NCI-H2081 (cell line): ENCODE measurements at places on chromosomes 6 and 20.

DNA sequence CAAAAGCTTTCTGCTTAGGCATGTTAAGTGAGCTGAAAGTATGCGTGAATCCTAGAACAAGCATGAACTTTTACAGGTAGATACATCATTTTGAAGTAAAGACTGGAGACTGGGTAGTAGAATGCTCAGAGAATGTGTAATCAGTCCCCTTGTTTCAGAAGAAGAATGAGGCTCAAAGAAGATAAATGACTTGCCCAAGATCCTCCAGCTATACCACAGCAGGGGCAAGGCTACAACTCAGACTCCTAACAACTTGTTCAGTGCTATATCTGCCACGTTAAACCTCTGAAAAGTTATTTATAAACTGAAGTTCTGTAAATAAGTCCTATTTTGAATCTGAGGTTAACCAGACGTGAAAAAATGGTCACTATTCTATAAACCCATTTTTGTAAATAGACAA lies 2.9 kb downstream of the RIPOR2 start:
- DNase-seq, result no peak

GRCh38 chr20:11017446-11017845 lies 343.6 kb upstream of the JAG1 start:
- DNase-seq, result no peak

GRCh38 chr6:30935018-30935417 lies 3.0 kb upstream of the SFTA2 start:
- no peak for DNase-seq

DNA sequence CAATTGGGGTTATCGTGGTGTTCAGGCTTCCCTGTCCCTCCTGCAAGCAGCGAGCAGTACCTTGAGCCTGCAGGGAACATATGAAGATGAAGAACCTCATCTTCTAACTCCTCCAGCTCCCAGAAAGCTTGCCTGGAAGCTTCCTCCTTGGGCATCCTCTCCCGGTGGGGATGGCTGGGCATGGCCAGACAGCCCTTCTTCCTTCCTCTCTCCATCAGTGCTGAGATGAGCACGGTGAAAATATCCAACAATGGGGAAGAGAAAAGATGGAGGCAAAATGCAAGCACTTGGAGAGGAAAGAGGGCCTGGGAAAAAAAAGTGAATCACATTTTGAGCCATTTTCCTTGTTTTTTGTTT lies 107.7 kb upstream of the FOXA2 start:
- DNase-seq, result no peak

GRCh38 chr6:150249261-150249660 lies 106.4 kb downstream of the PPP1R14C start:
- no peak for DNase-seq

GRCh38 chr6:2797564-2798031 lies 32.4 kb downstream of the WRNIP1 start:
- no peak for DNase-seq

- no peak for DNase-seq
Measured at GRCh38 chr6:159062564-159062945, 17.8 kb upstream of the TAGAP start.

GRCh38 chr6:111796310-111796918 lies 76.8 kb downstream of the FYN start:
- no peak for DNase-seq

DNA sequence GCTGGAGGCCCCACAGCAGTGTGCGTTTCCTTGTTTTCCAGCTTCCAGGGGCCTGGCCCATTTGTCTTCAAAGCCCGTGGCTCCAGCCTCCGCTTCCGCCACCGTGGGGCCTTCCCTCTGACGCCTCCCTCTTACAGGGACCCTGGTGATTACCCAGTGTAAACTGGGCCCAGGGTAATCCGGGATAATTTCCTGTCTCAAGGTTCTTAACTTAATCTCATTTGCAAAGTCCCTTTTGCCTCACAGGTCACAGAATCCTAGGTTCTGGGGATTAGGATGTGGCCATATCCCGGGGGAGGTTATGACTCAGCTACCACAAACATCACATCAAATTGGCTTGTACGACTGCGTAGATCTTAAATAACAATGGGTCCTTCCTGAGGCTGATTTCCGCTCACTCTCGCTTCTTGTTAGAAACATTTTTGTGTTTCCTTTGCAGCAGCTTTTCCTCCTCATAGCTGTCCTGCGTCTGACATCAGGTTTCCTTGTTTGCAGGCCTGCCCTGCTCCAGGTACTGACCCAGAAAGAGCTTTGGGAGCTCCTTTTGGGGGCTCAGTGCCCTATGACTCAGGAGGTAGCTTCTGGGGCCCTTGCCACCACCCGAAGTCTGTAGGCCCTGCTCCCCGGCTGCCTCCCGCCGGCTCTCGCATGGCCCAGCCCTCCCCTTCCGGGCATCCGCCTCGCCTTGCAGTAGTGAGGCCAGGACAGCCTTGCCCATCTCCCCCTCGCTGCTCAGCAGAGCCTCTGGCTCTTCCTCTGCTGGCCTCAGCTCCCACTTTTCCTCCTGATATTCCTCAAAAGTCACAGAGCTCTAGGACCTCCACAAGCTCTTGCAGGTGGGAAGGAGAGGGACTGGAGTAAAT lies 100.5 kb downstream of the ERMARD start:
- DNase-seq, result no peak

GRCh38 chr6:135875446-135875845 lies 23.9 kb downstream of the PDE7B start:
- no peak for DNase-seq

DNA sequence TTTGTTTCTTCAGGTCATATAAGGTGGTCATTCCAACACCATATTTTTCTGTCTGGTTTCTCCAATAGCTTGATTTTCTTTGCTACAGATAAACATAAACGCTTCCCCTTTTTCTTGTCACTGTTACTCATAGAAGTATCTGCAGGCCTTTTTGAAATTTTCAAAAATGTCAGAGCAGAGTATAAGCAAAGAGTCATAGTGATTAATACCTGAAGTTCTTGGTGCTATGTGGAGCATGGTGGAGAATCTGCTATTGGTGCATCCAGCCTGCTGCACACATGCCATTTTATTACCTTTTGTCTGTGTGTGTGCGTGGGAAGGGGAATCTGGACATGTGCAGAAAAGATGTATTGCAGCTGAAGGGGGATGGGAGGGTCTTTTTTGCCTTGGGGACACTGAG lies 19.7 kb downstream of the STX11 start:
- no peak for DNase-seq

DNA sequence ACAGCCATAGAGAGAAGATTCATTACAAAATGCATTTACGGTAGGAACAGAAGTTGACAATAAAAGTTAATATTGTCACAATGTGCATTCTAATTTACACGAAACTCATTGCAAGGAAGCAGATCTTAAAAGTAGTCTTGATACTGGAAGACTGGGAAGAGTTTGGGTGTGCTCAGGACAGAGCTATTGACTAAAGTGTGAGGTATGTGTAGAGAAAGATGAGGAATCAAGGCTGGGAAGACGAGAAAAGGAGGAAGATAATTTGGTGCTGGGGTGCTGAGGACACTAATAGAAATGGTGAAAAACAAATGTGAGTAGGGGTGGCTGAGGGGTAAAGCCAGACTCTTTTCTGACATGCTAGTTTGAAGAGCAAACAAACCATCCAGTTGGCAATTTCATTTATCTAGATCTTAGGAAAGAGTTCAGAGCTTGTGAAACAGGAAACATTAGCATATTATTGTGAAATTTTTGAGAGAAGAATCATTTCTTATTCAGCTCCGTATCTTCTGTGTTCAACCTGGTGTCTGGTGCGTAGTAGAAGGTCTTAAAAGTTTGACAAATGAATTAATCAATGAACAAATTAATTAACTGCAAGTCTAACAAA lies 72.7 kb downstream of the ELOVL4 start:
- DNase-seq, result no peak

DNA sequence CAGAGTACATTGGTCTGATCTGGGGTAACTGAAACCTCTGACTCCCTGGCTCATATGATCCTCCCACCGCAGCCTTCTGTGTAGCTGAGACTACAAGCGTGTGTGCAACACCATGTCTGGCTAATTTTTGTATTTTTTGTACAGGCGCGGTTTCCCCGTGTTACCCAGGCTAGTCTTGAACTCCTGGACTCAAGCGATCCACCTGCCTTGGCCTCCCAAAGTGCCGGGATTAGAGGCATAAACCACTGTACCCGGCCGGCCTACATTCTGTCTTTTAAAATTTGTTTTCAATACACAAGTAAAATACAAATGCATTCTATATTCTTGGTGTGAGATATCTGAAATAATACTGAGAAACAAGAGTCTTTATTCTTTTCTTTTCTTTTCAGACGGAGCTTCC lies 1.7 kb upstream of the CBFA2T2 start:
- DNase-seq, result no peak

DNA sequence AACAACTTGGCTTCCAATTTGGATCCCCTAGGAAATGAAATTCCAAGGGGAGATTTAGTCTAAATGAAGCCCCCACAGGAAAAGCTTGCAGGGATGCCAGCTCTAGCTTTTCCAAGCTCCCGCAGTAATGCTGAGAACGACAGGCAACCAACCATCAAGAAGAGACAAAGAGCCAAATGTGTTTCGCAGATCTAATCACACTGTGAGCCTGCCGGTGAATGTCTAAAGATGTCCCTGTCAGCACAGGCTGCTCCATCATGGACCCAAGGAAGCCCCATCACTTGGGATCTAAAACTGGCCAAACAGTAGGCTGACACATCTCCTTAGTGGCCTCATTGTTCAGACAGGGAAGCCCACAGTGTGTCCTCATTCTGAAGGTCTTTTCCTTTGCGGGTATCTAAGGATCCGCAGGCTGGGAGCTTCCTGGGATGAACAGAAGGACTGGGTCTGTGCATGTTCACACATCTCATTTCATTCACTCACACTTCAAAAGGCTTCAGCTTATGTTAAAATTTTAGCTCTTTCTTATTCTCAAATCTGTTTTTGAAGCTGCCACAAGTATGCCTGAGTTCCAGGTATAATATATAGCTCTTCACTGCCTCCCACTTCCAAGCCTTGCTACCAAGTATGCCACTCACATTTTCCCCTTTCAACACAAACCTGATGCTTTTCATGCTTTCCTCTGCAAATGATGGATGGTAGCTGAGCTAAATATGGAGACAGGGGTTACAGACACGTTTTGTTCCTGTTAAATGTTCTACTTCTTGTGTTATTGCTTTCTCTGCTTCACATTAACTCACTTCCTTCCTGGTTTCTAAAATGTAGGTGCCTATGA lies 229.8 kb downstream of the HIVEP2 start:
- DNase-seq, result no peak

DNA sequence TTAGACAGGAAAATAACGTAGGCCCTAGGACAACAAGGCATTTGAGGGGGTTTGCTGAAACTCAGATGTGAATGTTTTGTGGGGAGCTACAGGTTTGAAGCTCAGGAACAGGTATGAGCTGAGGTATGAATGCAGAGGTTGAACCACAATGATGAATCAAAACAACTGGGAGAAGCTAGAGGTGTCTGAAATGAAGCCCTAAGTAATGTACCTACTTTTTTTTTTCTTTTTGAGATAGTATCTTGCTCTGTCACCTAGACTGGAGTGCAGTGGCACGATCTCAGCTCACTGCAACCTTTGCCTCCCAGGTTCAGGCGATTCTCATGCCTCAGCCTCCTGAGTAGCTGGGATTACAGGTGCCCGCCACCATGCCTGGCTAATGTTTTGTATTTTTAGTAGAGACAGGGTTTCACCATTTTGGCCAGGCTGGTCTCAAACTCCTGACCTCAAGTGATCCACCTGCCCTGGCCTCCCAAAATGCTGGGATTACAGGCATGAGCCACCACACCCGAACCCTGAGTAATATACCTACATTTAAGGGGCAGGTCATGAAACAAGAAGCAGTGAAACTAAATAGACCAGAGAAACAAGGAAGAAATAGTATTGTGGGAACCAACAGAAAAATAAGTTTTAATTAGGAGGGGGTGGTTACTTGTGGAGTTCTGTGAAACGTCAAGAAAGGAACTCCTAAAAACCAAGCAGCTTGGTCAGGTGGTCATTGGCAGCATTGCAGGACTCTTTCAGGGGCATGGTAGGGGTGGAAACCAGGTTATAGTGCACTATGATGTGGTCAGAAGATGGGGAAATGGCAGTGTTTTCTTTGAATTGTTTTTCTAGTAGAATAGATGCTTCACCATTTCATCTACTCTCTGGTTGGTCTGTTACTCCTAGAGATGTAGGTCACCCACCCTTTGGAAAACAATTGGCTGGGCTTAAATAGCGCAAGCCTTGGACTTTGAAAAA lies 138.1 kb downstream of the CD164 start:
- DNase-seq, result no peak

GRCh38 chr6:122791310-122791679 lies 2.2 kb downstream of the SMPDL3A start:
- no peak for DNase-seq

DNA sequence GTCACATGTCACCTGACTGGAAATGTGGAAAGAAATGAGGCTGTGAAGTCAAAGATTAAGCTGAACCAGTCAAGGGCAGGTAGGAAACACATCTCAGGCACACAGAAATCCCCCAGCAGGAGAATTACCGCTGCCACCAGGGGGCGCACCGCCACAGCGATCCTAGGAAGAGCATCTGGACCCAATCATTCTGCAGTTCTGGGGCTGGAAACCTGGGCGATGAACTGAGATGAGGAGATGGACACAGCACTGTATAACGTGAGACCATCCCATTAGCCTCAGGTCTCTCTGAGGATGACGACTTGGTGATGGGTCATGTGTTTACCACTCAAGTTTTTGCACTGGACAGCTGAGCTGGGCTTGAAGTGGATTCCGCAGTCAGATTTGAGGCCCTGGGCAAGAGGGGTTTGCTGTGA lies 6.5 kb upstream of the SLC24A3 start:
- DNase-seq, result peak; percentile 56

DNA sequence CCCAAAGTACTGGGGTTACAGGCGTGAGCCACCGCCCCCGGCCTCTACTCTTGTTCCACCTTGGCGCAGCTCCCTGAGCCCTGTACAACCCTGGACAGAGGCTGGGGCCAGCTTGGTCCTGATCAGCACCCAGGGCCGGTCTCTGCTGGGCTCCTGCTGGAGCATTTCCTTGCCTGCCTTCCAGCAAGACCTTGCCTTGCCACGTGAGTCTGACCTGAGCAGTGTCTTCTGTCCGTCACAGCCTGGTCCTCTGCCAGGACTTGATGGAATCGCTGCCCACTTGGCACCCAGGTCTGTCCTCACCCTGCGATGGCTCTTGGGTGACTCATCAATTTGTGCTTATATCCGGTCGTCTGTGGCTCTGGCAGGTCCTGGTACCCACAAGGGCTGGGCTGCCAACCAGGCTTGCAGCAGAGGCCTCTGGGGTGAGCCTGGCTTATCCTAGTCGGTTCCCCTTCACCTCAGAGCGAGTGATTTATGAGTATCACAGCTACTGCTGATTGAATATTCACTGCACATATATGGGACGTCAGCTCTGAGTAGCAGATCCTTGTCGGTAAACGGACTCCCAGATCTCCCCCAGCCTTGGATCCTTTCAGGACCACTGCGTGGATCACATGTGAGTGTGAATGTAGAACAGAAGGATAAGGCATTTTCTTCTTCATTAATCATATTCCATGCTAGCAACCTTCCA lies 10.1 kb upstream of the SULF2 start:
- DNase-seq, result no peak

DNA sequence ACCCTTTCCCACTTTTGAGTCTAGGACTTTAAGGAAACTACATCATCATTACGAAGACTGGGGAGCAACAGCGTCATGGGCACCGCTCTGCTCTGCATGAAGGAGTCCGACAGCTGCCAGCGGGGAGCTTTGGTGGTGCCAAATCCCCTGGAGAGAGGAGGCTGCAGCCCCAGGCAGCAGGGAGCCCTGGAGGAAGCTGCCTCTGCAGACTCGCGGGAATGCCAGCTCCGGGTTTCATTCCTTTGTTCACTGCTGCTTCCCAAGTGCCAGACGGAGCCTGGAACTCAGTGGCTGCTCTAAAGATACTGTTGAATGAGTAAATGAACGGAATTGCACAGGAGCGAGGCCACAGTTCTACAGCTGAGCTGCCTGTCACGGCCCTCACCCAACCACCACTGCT lies 196.5 kb upstream of the THBS2 start:
- no peak for DNase-seq
